NT2/D1 (cell line): ENCODE measurements at places on chromosomes 4 and X.

- DNase-seq: peak; percentile 44
Observed at GRCh38 chr4:1105662-1106061, 7.7 kb downstream of the RNF212 start.

GRCh38 chrX:13101441-13102139 is 57.2 kb upstream of the FAM9C start:
- no peak for DNase-seq

DNA sequence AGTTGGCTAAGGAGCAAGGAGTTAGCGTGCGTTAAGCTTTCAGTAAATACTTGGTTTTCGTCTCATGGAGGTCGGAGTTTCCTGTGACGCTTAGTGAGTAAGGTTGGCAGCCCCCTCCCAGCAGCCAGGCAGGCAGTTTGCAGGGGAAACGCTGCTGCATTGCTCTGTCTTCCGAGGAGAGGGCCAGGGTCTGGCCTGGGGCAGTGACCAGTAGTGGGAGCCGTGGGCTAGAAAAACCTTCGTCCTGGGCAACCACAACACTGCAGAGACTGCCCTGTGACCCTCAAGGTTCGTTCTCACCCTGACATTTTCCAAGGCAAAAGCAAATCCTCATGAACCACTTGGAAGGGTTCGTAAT is 432 bp downstream of the TMEM175 start:
- no peak for DNase-seq

DNA sequence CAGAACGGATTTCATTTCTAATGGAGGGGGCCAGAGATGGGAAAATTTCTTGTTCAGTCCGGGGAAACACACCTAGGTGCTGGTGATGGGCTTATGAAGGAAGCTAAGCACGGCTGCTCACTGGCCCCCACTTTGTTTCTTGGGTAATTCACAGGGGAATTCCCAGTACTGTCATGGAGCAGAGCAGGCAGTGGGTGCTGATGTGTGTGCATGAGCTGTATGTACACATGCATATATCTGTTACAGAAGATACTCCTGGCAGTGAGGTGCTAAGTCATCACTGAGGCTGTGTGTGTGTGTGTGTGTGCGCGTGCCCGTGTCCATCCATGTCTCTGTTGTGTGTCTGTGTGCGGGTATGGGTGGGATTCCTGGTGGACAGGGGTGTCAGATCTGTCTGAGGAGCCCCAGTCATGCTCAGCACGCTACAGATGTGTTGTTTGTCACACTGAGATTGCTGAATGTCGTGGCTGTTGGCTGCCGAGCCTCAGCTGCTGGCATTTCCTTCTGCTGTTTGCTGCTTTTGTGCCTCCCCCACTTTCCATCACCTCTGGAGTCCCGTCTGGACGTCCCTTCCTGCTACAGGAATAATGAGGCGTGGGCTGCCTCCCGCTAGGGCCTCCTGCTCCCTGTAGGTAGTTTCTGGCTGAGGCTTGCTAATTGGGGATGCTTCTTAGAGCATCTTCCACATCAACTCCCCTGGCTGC is 53.3 kb downstream of the JADE1 start:
- DNase-seq: no peak

GRCh38 chr4:137070614-137071013 is 461.7 kb downstream of the PCDH18 start:
- DNase-seq: no peak

GRCh38 chr4:88822034-88822789 is 124.6 kb upstream of the NAP1L5 start:
- no peak for DNase-seq

DNA sequence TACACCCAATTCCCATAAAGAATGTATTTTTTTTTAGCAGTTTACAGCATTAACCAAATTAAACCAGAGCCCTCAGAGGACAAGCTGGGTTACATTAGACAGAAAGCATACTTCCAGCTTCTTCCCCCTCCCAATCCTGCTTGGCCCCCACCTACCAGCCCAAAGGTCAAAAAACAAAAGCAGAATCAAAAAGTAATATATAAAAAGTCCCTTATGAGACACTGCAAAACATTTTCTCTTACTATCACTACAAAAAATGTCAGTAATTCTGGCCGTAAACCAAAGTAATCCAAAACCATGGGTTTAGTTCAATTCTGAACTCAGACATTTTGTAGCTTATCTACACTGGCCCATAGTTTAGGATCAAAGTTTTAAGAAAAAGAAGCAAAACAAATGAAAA is 38.0 kb downstream of the APBB2 start:
- DNase-seq: no peak

DNA sequence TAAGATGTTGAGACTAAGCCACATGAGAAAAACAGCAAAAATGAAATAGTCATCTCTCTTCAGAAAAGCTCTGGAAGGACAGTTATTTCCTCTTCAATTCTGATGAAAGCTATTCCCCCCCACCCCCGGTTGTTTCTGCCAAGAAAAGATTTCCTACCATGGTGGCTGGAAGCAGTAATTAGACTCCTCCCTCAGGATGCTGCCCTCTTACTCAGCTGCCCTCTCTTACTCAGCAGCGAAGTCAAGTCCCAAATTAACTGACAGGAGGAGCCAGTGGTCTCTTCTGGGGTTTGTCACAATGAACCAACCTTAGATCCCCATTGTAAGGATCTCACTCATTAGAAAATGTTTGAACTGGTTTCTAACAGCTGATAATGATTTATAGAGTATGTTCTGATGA is 38.0 kb downstream of the GPM6B start:
- DNase-seq: no peak

DNA sequence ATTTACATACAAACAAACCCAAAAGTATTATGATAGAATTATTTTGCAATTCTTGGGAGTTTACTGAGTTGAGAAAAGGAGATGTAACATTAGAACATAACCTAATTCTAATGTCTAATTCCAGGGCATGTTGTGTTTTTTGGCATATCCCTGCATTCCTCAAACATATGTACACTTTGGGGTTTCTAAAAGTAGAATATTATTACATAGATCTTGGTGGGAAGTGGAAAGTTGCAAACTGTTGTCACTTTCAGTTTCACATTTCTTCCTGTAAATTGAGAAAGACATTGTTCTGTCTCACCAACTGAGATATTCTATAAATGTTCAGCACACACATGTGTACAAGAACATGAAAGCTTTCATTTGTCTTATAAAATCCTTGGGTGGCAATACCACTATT is 24.4 kb upstream of the GBA3 start:
- DNase-seq: no peak

- peak; percentile 42 for DNase-seq
Observed at GRCh38 chr4:38860788-38861424, 4.3 kb upstream of the TLR6 start.
